DMS79 treated with DMSO at 0.1 percent for 48 hours (cell line): ENCODE measurements at places on chromosomes 2 and 18.

- peak; percentile 23 for DNase-seq
These were observed 884 bp downstream of the HES6 start for GRCh38 chr2:238238766-238239542.

DNA sequence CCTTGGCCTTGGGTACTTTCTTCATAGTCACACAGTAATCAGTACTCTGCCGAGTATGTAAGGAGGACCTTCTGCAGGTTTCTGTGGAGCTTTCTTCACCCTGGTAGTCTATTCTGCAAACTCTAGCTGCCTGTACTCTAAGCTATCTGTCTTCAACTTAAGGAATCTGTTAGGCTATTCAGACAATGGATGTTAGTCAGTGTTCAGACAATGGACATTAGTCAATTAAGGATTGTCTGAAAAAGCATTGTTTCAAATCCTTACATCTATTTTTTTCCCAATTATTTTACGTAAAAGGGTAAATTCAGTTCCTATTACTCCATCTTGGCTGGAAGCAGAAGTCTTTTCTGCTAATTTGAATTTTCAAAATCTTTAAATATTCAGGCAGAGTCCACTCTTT lies 75.7 kb downstream of the WDR7 start:
- no peak for DNase-seq

- no peak for DNase-seq
These were observed 146.2 kb upstream of the LYPD1 start for GRCh38 chr2:132816234-132816633.

GRCh38 chr2:178886006-178886405 lies 78.8 kb upstream of the TTN start:
- no peak for DNase-seq

DNA sequence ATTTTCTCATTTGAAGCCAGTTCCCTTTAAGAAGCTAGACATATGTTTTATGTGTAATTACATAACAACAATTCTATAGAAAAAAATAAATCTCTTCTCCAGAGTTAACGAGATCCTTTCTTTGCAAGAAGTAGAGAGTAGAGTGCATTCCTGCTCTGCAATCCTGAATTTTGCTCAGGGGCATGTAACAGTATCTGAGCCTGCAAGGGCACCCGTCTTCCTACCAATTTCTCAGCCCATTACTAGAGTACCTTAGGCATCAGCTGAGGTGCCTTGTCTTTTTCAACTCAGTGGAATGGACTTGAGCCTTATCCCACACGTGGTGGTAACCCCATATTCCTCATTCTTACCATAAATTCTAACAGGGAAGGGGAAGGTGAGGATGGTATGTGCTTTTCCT lies 205.9 kb downstream of the IKZF2 start:
- no peak for DNase-seq

GRCh38 chr18:37348729-37349128 lies 216.9 kb downstream of the CELF4 start:
- DNase-seq = no peak

- DNase-seq = peak; percentile 10
These were observed 8.7 kb downstream of the NPPC start for GRCh38 chr2:231917280-231918066.

DNA sequence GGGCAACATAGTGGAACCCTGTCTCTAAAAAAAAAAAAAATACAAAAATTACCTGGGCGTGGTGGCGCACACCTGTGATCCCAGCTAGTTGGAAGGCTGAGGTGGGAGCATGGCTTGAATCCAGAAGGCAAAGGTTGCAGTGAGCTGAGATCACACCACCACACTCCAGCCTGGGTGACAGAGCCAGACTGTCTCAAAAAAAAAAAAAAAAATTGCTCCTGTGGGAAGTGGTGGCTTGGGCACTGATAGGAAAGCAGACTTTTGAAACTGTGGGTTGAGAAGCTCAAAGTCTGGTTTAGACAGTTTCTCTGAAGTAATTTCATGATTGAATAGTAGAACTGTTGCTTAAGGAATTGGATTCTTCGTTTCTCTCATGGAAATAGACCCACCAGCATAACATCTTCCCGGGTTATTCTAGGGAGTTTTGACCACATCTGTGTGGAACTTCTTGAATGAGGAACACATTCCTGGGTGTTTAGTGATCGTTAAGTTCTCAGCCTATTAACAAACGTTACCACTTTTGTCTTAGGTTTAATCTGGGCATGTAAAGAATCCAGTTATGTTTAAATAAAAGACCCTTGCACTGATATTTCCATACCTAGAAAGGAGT lies 33.5 kb downstream of the GRHL1 start:
- DNase-seq = no peak

DNA sequence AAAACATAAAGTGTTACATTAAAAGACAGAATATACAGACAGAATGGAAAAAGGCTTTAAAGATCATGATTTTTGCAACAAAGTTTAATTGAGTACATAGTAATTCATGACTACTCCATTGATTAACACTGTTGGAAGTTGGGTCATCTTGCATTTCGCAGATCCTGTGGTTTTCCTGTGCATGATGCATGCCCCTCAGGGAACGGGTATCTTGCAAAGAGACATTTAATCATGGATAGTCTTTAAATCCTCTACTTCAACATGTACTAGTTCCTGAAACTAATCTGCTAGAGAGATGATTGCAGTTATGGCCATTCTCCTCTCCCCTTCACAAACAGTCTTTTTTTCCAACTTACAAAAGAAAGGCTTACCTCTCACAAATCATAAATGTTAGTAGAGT lies 155.6 kb upstream of the DSEL start:
- DNase-seq = no peak

GRCh38 chr2:207951734-207952470 lies 73.4 kb downstream of the PLEKHM3 start:
- no peak for DNase-seq

DNA sequence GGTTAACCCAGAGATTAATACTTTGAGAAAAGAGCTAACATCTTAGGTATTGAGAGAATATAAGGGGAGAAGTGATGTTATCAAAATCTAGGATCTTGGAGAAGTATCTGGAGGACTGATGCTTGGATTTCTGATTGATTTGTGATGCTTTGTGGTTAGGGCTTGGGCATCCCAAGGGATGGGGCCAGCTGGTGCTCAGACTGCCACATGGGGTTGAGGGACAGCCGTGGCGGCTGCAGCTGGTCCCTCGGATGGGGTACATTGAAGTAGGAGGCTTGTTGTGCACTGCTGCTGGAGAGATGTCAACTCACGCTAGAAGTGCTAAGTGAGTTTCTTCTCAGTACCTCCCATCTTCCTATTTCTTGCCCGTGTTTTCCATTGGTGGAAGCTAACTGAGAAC lies 22.4 kb downstream of the HRH4 start:
- no peak for DNase-seq

GRCh38 chr2:46351750-46352138 lies 54.5 kb downstream of the EPAS1 start:
- DNase-seq = no peak

DNA sequence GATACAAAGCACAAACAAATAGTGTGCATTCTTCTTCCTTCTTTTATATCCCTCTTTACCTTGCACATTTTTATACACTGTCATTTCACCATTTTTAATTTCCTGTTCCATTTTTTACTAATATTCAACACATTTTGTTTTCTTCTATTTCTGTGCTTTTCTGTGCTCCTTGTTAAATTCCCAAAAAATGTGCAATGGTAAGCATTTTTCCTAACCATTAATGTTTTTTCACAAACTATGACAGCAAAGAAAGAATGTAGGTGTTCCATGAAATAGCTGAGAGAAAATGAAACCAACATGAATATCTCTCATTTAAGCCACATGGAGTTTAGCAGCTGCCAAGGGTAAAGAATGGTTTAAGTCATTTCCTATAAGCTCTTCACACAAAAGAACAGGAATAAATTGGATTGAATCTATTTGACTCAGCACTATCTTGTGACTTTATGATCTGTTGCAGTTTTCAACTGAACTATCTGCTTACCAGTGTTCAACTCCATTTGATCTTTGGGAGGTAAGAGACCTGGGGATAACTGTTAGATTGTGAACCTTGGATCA lies 145.7 kb upstream of the CDH19 start:
- DNase-seq = no peak

- DNase-seq = no peak
These were observed 34.5 kb downstream of the KCNE4 start for GRCh38 chr2:223086370-223086981.

- DNase-seq = no peak
These were observed 55.0 kb downstream of the GATA6 start for GRCh38 chr18:22224339-22224738.

DNA sequence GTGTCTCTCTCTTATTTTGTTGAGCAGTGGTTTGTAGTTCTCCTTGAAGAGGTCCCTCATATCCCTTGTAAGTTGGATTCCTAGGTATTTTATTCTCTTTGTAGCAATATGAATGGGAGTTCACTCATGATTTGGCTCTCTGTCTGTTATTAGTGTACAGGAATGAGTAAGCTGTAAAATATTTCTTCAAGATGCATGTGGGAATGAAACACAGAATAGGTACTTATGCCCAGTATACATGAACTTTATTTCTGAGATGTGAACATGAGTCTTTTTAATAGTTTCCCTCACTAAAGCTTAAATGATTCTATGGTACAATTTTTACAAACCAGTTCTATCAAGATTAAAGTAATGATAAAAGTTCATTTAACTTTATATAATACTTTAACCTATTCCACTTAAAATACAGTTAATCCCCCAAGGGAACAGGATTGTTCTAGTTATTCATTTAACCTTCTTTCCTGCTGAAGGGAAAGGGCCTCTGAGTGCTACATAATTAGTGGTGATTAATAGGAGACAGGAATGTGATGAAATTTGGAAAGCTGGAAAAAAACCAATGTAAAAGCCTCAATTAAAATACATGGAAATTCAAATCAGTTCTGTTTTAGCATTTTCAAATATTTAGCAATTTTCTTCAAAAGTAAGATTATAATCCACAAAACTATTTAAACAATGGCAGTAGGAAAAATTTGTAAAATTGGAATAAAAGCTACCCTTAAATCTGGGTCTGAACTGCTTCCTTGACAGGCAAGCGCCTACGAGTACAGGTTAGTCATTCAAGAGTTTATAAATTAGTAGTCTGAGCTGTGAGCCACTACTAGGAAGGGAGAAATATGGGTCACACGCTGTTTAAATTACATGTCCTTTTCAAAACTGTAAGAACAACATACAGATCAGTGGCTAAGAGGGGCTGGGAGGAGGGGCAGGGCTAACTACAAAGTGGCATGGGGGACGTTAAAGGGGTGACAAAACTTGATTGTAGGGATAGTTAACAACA lies 28.9 kb downstream of the SPIRE1 start:
- DNase-seq = no peak

- no peak for DNase-seq
These were observed 45.0 kb upstream of the DARS1 start for GRCh38 chr2:136030406-136030805.

DNA sequence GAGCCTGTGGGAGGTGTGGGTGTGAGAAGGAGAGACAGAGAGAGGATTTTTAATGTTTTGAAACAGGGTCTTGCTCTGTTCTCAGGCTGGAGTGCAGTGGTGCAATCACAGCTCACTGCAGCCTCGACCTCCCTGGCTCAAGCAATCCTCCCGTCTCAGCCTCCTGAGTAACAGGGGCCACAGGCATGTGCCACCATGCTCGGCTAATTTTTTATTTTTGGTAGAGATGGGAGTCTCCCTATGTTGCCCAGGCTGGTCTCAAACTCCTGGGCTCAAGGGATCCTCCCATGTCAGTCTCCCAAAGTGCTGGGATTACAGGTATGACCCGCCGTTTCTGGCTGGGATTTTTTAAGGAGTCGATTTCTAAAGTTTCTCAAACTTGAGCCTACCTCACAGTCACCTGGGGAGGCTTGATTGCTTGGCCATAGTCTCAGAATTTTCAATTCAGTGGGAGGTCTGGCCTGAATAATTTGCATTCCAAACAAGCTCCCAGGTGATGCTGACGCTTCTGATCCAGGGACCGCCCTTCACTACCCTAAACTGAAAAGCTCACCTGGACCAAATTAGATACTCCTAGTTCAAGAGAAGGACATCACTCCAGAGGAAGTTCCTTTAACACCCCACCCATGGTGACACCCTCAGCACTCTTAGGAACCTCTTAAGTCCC lies 70.8 kb upstream of the SLC1A4 start:
- DNase-seq = no peak
